ENCODE measurements at places on chromosomes 11 and 22. TPM values are rescaled to one million over a fixed set of nuclear protein-coding genes. Genes with fewer than 3 reads are reported as not detected.

- DNase-seq = no peak
Measured at GRCh38 chr11:122242731-122243130, 126.7 kb upstream of the BLID start.

- DNase-seq = no peak
Measured at GRCh38 chr22:20422271-20423007, 15.2 kb downstream of the SCARF2 start.

Gene RFPL1
- not detected for total RNA-seq

- no peak for DNase-seq
Measured at GRCh38 chr22:40727964-40728615, 48.8 kb downstream of the MCHR1 start.

- no peak for DNase-seq
Measured at GRCh38 chr11:134474070-134474860, 62.2 kb upstream of the B3GAT1 start.

- DNase-seq = no peak
Measured at GRCh38 chr22:22203048-22203971, 41.3 kb upstream of the VPREB1 start.

- DNase-seq = no peak
Measured at GRCh38 chr11:46472662-46472994, 81.1 kb upstream of the CHRM4 start.

Gene C1QTNF5
- not detected for total RNA-seq

- no peak for DNase-seq
Measured at GRCh38 chr11:10701982-10702381, 8.4 kb upstream of the IRAG1 start.

Gene PANX3
- total RNA-seq = not detected

GRCh38 chr22:33528183-33528582 is 392.1 kb downstream of the LARGE1 start:
- no peak for DNase-seq

- no peak for DNase-seq
Measured at GRCh38 chr11:112339566-112339965, 78.9 kb upstream of the PLET1 start.

DNA sequence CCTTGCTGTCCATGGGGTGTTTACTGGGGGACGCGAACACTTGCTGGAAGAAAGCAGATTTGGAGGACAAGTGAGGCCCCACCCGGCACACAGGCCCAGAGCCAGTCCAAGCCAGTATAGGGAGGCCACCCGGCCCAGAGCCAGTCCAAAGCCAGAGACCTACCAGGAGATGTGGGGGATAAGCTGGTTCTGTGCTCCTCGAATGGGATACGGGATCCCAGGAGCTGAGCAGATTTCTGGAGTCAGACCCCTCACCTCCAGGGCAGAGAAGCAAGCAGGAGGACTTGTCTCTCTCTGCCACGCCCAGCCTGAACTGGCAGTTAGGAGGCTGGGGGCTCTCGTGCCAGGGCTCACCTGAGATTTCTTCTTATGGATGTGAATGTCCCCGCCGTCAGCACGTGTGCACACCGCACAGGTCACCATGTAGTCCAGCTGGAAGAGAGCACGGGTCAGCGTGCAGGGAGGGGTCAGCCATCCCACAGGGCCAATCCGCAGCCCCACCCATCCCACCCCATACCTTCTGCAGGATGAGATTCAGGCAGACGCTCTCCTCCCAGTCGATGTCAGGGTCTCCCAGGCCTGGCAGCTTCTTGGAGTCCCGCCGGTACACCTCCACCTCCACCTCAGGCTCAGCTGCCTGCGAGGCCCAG is 35.3 kb downstream of the KIAA0930 start:
- DNase-seq = no peak

DNA sequence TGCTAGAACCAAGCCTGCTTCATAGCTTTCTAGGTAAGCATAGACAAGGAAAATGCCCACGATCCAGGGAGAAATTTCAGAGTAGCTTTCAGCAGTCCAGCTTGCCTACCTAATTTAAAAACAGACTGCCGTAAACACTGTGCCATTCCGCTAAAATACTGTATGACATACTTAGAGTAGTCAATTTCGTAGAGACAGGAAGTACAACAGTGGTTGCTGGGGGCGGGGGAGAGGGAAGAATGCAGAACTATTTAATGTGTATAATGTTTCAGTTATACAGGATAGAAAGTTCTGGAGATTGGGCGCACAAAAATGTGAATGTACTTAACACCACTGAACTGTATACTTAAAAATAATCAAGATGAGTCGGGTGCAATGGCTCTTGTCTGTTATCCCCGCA is 56.7 kb downstream of the C11orf58 start:
- no peak for DNase-seq

Gene TMA7B
- total RNA-seq = 0.86 TPM

- no peak for DNase-seq
Measured at GRCh38 chr22:40973144-40973543, 22.0 kb downstream of the RBX1 start.

DNA sequence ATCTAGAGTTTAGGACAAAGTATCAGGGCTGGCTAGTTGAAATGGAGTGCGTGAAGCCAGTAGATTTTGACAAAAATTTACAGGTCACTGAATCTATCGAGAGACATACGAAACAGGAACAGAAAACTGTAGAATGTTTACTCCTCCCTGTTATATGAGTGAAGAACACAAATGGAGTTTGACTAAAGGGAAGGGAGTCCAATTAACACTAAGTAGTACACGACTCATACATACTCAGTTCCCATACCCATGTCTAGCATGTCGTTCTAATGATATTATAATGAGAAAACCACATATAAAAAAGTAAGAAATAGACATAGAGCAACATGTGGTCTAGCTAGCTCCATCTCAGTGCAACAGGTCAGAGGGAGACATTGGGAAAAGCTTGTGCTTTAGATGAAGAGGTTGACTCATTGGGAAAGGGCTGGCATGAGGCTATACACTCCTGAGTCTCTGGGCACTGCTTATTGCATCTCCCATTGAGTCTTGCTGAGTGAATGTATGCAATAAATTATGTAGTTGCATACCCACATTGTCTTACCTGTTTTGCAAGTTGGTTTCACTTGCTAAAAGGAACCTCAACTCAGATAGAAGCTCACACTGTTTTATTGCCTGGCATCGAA is 43.5 kb downstream of the CD44 start:
- DNase-seq = no peak

GRCh38 chr11:69086152-69087132 is 37.7 kb downstream of the TPCN2 start:
- no peak for DNase-seq

DNA sequence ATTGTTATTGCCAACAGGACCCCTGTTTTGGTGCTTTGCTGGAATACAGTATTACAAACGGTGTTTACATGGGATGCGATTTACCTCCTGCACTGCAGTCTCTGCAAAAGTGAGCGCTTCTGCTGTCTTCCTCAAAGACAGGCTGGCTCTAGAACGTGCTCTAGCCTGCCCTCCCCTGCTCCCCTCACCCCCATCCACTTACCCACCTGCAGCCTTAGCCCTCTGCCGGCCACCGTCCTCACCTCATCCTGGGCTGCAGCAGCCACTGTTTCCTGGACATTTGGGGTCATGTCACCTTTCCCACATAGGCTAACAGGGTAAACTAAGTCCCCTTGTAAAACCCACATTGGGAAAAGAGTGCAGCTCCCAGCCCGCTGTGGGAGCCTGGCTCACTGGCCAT is 9.6 kb upstream of the PANX2 start:
- DNase-seq = no peak

Gene OR2AT4
- not detected for total RNA-seq

GRCh38 chr22:46569055-46569847 is 31.8 kb upstream of the CELSR1 start:
- DNase-seq = no peak

DNA sequence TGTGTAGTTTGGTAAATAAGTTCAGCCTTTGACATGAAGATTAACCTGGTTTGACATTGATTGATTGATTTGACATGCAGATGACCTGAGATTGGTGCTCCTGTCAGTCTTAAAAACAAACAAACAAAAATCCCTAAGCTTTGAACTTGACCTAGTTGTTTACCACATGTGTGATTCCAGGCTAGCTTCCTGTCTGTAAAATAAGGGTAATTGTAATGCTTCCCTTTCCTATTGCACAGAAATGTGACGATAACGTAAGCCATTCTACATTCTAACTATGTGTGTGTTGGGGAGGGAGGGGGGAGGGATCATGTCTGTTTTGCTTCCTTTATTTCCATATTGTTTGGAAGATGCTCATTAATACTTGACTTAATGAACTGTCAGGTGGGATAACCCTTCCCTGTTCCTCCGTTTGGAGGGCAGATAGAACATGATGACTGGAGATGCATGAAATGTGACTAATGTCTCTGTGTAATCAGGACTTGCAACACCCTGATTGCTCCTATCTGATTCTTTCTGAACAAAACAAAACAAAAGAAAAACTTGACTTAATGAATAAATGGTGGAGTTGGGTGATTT is 106.1 kb upstream of the CLMP start:
- no peak for DNase-seq

DNA sequence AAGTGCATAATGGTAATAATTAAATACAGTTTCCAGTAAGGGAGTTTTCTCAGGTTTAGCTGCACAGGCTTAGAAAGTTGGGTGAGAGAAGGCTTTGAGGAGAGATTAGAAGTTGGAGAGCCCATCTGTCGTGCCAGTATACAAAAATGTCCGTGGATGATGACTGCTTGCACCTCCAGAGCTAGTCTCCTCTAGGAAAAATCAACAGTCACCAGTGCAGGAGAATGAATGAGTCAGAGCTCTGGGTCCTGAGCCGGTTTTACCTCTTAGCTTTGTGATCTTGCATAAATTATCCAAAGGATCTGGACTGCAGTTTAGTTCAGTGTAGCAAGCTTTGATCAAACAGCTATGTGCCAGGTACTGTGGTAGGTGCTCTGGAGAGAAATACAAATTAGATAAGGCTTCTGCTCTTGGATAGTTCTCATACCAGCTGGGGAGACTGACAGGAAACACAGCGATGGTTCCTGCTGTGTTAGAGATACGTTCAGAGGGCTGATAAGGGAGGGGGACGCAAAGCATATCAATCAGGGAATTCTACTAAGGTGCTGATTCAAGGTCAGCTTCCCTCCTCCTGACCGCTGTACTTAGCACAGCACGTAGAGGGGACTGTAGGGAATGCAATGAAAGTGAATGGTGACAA is 125.9 kb downstream of the TEAD1 start:
- DNase-seq = no peak

GRCh38 chr11:17277024-17277584 is 565 bp downstream of the NUCB2 start:
- no peak for DNase-seq

GRCh38 chr22:30829901-30830550 is 135.4 kb downstream of the OSBP2 start:
- no peak for DNase-seq

Gene PCNX3
- 96.9 TPM for total RNA-seq

DNA sequence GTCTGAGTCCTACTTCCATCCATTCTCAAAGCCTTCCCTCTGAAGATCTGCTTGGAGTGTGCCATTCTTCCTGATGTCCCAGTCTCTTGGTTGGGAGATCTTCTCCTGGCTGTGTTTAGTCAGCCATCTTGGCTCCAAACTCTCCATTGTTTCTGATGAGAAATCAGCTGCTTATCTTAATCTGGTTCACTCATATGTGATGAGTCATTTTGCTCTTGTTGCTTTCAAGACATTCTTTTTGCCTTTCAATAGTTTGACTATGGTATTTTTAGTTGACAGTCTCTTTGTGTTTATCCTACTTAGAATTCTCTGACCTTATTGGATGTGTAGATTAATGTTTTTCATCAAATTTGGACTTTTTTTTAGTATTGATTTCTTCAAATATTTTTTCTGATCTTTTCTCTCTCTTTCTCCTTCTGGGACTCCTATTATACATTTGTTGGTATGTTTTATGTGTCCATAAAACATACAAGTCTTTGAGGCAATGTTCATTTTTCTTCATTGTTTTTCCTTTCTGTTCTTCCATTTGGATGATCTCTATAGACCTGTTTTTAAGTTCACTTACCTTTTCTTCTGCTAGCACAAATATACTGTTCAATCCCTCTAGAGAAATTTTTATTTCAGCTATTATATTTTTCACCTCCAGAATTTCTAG is 77.2 kb upstream of the CLPB start:
- no peak for DNase-seq

GRCh38 chr11:64233913-64234586 is at the start of gene VEGFB:
Gene VEGFB, plus strand, starts transcription at chr11:64234584. Its CDS starts 250 bp downstream, at chr11:64234834.
- DNase-seq = peak; percentile 85

Gene MDK
- 1.4 TPM for total RNA-seq

Gene RTN4R
- 0.48 TPM for total RNA-seq

DNA sequence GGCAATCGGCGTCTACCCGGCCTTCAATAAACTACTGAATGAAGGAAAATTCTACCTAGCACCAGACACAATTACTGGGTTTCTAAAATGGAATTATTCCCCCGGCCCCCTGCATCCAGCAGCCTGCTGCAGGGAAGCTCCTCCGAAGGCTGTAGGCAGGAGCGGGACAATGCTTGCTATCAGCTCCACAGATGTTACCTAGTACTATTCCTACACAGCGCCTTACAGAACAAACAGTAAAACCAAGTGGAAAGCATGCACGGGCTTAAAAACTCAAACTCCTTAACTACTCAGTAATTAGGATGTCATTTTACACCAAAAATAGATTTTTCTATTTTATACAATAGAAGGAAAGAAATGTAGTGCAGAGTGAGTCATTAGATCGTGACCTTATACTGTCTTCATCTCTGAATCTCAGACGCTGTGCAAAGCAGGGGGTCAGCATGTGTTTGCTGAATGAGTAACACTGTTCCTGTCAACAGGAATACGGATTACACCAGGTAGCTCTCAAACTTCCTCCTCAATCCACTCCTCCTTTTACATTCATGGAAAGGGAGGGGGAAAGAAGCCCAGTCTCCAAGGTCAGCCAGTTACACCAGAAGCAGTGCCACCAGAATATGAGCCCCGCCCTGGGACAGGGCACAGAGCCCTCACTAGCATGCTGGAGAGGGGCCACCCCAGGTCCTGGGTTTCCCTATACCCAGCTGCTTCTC is 74.9 kb downstream of the PACSIN2 start:
- no peak for DNase-seq

- DNase-seq = no peak
Measured at GRCh38 chr11:17921659-17922415, 91.0 kb downstream of the SERGEF start.

Gene TMEM135
- total RNA-seq = 23.0 TPM

Gene OR8D4
- not detected for total RNA-seq

GRCh38 chr11:47979378-47980087 is 826 bp upstream of the PTPRJ start:
- no peak for DNase-seq

- DNase-seq = peak; percentile 64
Measured at GRCh38 chr22:24420072-24420976, 7.1 kb upstream of the ADORA2A start.
